ENCODE measurements at places on chromosomes 12 and 14.

- DNase-seq: no peak
Measured at GRCh38 chr14:60090864-60091519, 731 bp upstream of the PCNX4 start.

GRCh38 chr12:5988088-5988487 lies 43.0 kb upstream of the ANO2 start:
- DNase-seq: no peak

DNA sequence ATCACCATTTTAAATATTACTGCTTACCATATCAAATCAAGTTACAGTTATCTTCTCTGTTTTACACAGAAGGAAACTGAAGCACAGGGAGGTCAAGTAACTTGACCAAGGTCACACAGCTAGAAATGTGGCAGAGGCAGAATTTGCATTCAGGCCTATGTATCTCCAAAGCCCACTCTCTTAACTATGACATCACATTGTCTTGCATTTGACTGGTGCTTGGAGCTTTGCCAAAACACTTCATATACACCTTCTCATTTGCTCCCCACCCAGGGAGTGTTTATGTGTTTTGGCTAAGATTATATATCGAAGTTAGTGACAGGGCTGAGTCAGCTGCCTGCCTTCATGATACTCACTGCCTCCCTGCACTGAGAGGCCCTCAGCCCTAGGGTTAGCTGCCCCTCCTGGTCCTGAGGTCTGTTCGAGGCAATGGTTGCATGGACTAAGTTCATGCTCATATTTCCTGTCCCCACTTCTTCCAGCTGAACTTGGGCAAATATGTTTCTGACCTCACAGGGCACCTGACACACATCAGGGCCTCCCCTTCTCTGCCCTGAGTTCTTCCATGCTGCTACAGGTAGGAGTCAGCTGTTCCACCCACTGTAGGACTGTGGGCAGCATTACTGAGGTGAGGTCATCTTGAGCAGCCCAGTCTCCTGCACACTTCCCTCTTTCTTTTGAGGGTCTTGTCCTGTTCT lies 1.8 kb downstream of the GALNT6 start:
- DNase-seq: no peak

DNA sequence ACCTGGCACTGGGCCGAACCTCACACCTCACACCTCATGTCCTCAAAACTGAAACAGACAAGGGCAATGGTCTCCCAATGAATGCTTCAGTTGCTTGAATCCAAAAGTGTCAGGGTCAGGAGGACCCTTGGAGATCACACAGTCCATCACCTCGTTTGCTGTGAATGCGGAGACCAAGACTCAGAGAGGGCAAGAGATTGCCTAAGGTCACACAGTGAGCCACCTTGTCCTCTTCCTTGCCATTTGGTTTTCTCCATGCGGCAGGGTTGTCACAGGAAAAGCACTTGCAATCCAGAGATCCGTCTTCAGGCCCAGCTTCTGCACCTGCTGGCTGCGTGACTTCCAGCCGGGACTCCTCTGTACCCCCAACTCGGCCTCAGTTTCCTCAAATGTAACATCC lies 28.0 kb downstream of the MVK start:
- DNase-seq: no peak

DNA sequence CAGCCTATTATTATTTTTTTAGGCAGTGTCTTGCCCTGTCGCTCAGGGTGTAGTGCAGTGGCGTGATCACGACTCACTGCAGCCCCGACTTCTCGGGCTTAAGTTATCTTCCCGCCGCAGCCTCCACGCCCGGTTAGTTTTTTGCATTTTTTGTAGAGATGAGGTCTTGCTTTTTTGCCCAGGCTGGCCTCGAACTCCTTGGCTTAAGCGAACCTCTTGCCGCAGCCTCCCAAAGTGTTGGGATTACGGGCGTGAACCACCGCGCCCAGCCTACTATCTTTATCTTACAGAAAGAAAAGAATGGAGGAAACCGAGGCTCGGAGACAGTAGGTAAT lies 507 bp upstream of the PTPN11 start:
- no peak for DNase-seq

- no peak for DNase-seq
Measured at GRCh38 chr12:130331146-130331545, 6.5 kb upstream of the PIWIL1 start.

DNA sequence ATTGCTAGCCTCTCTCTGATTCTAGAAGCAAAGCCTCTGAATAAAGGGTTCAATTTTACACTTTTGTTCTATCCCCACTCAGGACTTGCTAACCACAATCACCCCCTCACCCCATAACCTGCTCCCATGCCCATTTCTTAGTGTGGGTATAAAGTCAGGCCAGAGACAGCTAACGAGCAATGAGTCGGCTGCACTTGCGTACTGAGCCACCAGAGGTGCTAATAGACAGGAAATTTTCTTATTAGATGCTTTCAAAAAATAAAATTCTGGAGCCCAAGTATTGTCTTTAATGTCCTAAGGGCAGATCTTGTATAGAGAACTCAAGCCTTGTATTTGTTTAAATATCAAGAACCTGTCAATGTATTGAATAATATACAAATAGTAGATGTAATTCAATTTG lies 256.9 kb downstream of the SYT1 start:
- DNase-seq: no peak

DNA sequence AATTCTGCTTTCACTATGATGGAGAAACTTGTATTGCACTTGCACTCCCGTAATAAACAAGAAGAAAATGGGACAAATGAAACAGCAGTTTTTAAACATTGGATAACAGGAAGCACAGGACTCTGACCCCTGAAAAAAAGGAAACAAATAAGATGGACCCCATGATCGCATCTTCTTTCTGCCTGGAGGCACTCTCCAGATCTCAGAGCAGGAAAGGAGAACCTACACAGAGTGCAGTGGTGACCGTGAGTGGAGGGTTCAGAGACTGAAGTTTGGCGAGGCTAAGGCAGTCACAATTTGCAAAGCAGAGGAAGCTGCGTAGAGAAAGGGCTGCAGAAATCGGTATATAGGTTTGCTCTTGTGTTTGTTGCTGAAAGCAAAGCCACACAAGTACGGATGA lies 6.1 kb upstream of the FGF6 start:
- no peak for DNase-seq

- DNase-seq: no peak
Measured at GRCh38 chr14:75252254-75252837, 26.3 kb upstream of the FOS start.

GRCh38 chr12:51240971-51241370 lies 2.3 kb downstream of the DAZAP2 start:
- no peak for DNase-seq

DNA sequence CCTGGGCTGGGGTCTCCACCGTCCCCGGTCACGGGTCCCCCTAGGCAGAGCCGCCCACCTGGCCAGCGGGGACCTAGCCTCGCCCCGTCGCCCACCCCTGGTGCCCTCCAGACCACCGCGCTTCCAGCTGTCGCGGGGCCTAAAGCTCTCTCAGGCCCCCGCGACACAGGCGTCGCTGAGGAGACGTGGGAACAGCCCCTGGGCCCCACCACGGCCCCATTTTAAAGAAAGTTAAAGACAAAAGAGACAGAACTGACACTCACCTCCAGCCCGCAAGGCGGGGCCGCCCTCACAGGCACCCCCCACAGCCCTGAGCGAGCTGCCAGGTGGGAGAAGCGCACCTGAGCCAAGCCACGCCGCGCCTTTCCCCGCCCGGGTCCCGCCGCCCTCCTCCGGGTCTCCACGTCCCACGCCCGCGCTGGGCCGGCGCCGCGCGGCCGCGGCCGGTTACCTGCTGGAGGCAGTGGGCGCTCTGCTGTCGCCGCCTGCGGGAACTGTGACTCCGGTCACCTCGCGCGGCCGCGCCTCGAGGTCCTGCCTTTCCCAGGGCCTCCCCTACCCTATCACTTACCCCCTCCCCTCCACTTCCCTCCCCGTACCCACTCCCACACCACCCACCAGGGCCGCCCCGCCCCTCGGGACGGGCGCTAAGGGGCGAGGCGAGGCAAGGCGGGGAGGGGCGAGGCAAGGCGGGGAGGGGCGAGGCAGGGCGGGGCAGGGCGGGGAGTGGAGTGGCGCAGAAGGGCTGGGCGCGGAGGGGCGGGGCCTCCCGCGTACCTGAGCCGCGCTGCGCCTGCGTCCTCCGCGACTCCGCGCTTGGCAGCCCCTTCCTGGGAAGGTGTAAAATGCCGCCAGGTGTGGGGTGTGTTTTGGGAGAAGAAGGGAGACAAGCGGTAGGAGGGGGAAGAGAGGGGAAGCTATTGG lies 31.2 kb downstream of the TC2N start:
- peak; percentile 83 for DNase-seq

DNA sequence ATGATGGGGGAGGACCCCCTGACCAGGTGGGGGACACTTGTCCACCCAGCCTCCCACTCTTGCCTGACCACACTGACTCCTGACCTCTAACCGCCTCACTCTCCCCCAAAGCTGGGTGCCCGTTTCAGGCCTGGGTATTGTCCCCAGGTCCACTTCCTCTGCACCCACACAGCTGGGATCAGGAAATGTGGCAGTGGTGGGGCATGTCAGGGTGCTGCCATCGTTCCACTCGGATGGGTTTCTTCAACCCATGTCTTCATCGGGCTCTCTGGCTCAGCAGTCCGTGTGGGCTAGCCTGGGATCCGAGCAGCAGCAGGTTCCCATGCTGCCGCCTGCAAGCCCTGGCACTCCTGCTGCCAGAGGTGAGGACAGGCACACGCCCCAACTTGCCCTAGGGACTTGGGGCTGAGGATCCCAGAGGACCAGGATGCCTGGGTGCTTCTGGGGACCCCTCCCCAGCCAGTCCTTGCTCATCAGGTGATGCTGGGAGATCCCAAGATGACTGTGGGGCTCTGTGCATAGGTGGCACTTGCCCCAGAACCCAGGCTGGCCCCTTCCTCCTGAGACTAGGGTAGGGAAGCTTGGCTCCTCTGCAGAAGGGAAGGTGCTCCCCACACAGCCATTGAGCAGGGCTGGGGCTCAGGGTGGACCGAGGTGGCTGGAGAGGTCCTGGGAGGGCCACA lies 2.9 kb upstream of the CLBA1 start:
- no peak for DNase-seq

- DNase-seq: peak; percentile 25
Measured at GRCh38 chr12:113479590-113480335, 8.1 kb upstream of the LHX5 start.

DNA sequence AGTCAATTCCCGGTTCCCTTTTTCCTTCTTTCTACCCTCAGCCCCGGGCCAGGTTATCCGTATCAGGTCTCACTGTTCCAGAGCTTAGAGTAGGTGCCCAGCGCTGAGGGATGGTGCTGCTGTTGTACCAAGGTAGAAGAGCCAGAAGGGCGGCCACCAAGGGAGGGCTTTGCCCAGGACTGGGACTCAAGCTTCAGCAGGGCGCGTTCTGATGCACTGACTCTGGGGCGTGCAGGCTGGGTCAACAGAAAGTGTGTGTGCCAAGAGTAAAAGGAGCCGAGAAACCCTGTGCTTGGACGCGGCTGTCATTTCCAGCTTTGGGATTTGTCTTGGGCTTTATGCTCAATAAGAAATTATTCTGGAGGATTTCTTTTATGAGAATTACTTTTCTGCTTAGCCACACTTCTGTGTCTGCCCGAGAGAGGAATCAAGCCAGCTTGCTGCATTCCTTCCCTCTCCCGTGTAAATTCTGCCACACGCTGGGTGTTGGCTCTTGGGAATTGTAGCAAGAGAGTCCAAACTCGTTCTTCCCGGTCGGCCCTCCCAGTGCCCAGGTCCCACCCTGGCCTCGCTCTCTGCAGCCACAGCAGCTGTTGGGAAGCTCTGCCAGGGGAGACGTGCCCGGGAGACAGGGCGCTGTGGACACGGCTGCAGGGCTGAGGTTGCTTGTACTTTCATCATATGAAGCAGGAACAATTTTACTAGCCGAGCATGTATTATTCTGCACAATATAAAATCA lies 98.0 kb downstream of the FBXL14 start:
- DNase-seq: no peak

- DNase-seq: no peak
Measured at GRCh38 chr12:240566-240965, 22.1 kb downstream of the SLC6A13 start.

DNA sequence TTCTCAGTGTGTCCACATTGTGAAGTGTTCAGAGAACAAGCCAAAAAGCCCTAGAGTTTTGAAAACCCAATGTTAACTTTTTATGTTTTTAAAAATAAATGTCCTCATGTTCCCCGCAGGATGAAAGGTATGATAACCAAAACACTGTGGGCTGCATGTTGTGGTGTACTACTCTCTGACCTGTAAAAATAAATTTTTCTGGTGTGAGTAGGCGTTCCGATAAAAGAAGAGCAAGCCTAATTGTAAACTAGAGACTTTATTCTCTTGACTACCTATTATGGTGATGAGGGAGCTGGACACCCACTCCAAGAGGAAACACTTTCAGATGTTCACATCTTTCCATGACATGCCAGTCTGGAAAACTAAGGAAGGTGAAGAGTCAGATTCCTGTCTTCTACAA lies 18.2 kb downstream of the PTGER2 start:
- DNase-seq: no peak

Measured in stimulated activated CD4-positive, alpha-beta T cell treated with anti-CD3 and anti-CD28 coated beads, TNF-alpha, amount 100 ng/mL, for 1 hour (primary cell).